ENCODE measurements at places on chromosomes 12 and 14.

- DNase-seq, result no peak
Observed at GRCh38 chr12:57776247-57776587, 3.8 kb downstream of the EEF1AKMT3 start.

DNA sequence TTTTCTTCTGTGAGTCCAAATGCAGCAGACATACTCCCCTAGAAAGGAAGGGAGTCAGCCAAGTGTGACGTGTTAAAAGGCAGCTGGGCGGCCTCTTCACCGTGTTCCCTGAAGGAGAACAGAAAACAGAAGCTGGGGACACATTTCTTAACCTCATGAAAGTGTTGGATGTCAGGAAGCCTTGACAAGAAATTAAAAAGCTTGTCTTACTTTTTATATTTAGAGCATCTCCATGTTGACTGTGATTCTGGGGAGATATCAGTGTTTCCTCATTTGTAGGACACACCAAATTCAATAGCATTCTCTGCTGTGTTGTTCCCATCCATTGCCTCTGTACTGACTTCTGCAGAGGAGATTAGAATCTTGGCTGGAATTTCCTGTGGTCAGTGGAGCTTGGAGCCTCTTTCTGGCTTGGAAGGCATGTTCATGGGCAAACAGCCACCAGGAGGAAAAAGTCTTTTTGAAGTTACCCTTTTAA lies 93.7 kb downstream of the RMST start:
- no peak for DNase-seq

DNA sequence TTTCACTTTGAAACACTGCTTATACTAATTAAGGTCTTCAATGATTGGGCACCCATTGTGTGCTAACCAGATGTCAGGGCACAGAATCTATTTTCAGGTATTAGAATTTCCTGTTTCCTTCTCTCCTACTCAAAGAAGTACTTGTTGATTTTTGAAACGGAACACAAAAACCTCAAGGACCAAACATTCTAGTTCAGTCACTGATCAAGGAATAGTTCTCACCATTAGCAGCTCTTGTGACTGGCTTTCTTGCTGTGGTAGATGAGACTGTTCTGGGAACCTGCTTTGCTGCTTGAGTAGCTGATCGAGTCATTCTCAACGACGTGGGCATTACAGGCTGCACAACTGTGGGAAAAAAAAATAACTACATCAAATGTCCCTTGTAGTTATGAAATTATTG lies 11.0 kb downstream of the DLGAP5 start:
- no peak for DNase-seq

DNA sequence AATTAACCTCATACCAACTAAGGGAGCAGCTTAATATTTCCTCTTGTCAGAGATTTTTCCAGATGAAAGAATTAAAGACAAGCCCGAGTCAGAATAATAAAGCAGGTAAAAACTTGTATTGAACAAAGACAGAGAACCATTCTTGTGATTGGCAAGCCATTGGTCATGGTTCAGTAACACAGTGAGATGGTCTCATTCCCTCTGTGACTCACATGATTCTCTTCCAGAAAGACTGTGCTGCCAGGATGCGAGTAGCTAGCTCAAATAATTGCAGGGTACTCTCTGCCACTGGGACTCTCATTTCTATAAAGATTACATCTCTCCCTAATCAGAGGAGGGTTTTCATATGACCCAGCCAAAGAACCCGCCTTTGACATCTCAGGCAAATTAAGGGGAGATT lies 179.4 kb downstream of the PHLDA1 start:
- DNase-seq, result no peak
